ENCODE measurements at places on chromosomes 6 and 20.

- no peak for DNase-seq
Measured at GRCh38 chr6:22015944-22016343, 280.9 kb downstream of the PRL start.

DNA sequence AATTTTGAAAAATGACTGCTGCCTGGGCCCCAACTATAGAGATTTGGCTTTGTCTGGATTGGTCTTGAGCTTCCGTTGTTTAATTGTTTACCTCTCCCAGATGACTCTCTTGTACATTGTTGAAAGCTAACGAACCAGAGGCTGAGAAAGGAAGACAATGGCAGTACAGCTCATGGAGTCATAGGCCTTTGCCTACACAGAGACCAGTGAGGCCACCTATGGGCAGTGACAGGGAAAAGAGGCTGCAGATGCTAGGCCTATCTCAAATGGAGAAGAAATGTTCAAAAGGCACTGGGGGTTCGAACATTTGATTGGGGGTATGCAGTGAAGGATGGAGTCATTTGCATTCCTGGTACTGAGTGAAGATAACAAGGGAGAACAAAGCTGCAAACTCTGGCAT, 29.1 kb downstream of the OPN5 start:
- DNase-seq, result no peak

- no peak for DNase-seq
Measured at GRCh38 chr20:51442602-51443001, 99.9 kb downstream of the NFATC2 start.

DNA sequence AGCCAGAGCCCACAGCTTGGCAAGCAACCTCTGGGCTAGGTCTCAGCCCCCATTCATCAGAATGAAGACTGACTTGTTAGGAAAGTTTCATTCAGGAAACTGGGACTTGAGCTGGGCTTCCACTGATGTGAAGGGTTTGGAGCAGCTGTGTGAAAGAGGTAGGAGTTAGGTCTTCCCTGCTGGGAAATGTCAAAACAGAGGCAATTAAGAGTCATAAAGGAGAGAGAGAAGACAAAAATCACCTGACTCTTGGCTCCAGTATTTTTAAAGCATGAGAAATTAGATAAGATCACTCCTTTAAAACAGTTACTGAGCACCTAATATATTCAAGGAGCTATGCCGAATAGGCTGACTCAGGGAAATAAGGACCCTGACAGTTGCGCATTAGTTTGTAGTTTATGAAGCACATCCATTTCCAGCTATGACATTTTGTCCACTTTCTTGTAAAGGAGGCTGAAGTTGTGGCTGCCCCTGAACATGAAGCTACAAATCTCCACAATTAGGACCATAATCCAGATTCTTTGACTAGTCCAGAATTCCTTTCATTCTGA, 3.9 kb upstream of the TRIM40 start:
- DNase-seq, result no peak

DNA sequence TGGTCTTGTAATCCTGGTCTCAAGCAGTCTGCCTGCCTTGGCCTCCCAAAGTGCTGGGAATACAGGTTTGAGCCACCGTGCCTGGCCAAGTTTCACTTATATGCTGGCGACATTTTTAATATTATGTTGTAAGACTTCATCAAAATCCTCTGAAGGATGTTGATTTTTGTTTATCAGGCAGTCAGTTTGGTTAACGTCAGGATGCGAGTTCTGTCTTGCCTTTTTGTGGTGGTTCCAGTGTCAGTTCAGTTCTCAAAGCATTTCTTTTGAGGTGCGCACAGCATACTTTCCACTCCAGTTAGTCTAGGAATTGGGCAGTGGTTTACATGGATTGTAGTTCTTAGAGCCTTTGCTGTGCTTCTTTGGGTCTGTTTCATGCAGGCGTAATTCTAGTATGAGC, 24.9 kb downstream of the SCAF8 start:
- DNase-seq, result no peak

DNA sequence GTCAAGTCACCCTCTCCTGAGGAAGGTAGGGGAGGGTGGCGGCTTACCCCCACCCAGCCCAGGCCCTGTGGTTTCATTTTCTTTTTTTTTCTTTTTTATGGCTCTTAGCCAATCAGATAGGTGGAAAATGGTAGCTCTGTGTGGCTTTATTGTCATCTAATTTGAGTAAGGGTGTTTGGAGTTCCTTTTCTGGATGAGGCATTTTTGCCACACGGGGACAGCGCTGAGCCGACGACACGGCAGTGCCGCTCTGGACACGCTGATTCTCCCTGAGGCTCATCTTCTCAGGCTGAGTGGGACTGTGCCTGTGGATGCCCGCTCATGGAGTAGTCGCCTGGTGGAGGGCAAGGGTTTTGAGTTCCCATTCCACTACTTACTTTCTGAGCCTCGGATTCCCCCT, 37.6 kb upstream of the ANGPT4 start:
- DNase-seq, result no peak
